Fibroblast of mammary gland (primary cell): ENCODE measurements at places on chromosomes 7 and 10.

DNA sequence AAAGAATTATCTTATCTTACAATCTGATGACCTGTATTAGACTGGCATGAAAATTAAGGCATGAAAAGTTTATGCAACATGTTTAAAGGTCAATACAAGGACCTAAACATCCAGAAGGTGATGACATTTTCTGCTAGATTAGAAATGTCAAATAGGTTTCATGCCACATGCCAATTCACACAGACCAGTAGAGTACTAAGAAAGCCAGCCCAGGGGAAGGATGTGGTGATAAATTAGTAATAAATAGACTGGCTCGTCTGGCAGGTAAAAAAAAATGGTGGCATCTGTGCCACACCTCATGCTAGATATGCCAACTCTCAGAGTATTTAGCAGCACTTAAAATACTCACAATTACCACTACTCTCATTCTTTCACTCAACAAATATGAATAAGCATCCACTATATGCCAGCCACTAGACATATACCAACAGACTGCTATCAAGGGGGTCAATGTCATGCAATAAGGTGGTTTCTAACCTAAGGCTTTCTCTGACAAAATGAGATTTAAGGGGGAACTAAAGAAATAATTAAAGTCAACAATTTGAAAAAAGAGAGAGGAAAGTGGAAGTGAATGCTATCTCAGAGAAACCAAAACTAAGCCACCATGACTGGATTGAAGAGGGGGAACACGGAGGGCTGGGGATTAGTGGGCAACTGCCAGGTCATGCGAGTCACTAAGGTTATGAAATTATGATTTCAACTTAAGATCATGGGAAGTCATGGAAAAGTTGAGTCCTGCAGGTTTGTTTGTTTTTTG, 83.5 kb downstream of the SGMS1 start:
- peak; percentile 45 for DNase-seq

GRCh38 chr10:22986771-22987542, 59.1 kb downstream of the ARMC3 start:
- DNase-seq, result peak; percentile 55

- DNase-seq, result peak; percentile 2
These were observed 116.1 kb downstream of the HIBADH start for GRCh38 chr7:27546610-27547009.

- DNase-seq, result peak; percentile 76
These were observed 240.2 kb upstream of the INHBA start for GRCh38 chr7:41943094-41943577.

GRCh38 chr7:130887182-130887956, 153.4 kb upstream of the KLF14 start:
- peak; percentile 86 for DNase-seq

DNA sequence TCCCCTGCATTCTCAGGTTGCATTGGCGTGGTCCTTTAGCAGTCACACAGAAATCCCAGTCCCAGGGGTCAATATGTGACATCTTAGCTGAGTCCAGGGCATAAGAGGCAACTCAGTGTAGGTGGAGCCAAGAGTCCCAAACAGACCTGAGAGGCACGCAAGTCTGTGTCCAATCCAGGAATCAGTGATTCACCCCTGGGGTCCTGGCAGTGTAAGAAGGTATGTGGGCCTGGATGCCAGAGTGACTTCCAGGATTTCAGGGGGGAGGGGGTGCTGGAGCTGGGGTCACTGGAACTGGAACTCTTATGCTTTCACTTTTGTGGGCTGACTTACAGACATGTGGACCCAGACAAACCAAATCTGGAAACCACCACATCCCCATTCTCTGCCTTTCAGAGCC, 26.8 kb downstream of the FRMPD2 start:
- no peak for DNase-seq

- no peak for DNase-seq
These were observed 128.8 kb upstream of the GPR26 start for GRCh38 chr10:123537188-123537961.

DNA sequence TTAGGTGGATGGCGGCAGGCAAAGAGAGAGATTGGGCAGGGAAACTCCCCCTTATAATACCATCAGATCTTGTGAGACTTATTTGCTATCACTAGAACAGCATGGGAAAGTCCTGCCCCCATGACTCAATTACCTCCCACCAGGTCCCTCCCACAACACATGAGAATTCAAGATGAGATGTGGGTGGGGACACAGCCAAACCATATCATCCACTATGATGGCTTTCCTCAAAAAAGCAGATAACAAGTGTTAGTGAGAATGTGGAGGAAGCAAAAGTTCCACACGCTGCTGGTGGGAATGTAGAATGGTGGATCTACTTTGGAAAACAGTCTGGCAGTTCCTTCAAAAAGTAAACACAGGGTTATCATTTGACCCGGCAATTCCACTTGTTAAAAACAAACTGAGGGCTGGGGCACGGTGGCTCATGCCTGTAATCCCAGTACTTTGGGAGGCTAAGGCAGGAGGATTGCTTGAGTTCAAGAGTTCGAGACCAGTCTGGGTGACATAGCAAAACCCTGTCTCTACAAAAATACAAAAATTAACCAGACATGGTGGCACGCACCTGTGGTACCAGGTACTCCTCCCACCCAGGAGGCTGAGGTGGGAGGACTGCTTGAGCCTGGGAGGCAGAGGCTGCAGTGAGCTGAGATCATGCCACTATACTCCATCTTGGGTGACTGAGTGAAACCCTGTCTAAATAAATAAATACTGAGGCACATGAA, 161.4 kb upstream of the EEPD1 start:
- no peak for DNase-seq
